ENCODE measurements at places on chromosomes 1 and 21.
A peak's percentile ranks its signal among the peaks of the same experiment; 100 is the strongest.

GRCh38 chr21:35692311-35692710 is 368.0 kb downstream of the SETD4 start:
- no peak for DNase-seq

DNA sequence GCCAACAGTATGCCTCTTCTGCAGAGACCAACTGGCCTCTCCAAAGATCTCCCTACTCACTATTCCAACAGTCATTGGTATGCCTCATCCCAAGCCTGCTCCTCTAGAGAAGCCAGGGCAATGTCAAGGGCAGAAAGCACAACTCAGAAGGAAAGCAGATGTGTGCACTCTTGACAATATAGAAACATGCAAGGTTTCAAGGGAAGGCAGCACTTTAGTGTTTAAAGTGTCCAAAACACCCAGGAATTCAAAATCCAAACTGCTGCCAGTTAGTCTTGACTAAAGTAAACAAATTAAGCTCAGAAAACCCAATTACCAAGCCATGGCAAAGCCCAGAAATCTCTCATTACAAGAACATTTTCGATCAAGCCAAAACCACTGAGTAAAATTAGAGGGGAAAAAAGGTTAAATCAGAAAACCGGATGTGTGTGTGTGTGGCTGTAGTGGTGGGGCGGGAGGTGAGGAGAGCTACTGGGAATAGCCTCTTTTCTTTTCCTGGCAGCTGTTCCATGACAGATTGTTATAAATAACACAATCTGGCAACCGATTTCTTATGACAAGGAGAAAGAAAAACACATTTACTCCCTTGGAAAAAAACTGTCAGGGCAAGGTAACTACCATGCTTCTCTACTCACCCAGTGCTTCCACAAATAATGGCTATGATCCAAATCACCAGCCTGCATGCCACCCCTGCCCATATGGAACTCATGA is 39.2 kb downstream of the EIF2B3 start:
- DNase-seq = peak; percentile 55

- DNase-seq = no peak
Observed at GRCh38 chr1:23354245-23354644, 10.2 kb upstream of the HNRNPR start.

DNA sequence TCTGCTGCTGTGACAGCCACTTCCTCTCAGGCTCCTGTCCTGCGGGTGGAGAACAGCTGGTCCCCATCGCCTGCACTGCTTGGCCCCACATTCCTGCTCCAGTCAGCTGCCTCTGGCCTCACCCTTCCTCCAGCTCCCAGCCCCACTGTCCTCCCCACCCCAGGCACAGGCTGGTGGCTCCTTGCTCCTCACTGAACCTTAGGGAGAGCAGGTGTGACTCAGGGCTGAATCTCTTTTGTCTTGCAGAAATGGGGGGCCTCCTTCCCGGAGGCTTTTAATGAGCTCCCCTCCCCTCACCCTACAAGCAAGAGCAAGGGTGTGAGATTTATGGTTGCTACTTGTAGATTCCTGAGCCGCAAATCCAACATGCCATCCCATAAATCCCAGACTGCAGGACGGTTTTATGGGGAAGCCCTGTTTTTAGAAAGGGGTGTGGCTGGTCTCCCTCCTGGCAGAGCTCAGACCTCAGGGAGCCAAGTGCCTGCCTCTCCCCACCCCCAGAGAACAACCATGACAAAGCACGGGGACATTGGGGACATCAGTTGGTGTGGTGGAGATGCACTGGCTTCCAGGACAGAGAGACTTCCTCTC is 15.2 kb downstream of the CDK18 start:
- DNase-seq = no peak

DNA sequence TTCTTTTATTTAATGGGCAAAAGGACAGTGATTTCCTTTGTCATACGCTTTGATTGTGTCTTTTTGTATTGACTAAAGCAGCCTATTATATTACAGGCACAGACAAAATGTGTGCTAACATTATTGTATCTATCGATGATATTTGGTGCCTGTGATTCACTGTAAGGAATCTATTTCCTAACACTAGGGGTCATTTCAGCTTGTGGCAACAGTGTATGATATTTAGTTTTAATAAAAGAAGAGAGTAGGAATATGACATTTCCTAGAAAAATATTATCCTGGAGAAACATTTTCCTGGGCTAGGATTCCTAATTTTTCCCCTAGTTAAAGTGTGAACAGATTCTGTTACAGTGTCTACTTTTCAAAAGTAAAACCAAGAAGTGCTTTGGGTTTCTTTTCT is 42.8 kb downstream of the TYW3 start:
- DNase-seq = no peak

- no peak for DNase-seq
Observed at GRCh38 chr1:236066828-236067386, 2.0 kb upstream of the NID1 start.

DNA sequence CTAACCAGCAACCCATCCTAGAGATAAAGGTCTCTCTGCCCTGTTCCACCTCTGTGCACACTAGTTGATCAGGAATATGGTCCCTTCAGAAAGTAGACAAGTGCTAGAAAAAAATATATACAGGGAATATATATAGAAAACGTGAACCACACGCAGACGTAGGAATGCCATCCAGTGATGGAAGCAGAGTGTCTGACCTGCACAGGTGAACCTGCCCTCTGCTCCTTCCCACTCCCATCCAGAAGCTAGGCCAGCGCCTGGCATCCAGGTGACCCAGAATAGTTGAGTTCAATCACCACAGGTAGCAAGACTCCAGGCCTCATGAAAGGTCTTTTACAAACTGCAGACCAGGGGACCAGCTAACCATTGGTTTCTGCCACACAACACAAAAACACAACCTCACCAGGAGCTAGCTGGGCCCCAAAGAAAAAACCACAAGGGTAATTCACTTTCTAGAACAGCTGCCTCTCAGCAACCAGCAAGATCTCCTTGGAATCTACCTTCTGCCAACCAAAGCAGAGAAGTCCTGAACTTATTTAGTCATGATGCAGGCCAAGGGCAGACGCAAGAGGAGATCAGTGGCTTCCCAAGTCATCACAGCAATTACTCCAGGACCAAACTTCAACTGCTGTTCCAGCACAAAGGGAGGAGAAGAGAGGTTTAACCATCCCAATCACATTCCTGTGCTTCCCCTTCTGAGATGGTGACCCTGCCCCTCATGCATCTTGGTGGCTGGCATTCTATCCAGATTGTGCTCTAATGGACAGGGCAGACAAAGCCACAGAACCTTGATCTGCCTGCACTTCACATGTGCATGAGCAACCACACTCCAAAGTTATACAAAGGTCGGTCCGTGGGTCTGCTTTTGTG is 53.0 kb downstream of the GPR161 start:
- DNase-seq = no peak

DNA sequence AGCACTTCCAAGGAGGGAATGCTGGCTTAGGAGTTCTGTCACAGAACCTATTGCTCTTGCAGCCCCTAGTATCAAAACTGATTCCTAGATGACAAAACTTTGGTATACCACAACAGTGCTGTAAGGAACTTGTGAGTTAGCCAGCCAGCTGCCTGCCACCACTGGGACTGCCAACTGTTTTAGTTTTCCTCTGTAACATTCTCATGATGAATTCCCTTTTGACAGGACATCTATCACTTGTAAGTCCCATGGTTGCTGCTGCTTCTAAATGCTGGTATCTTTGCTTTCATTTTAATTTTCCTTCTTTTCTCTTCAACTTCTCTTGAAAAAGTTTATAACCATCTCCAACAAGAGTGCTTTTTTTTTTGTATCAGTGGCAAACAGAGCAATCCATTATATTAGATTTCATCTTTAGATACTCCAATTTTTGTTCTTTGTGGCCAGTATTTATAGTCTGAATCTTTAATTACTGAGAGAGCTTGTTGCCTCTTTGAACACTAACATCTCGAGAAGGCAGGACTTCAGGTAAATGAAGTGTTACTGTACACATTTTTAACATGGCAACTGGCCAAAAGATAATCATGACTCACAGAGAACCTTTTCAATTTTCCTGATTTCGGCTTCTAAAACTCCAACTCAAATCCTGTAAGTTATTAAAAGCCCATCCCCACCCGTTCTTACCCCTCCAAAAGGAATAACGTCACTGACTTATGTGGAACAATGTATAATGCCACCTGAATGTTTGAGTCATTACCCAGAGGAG is 19.8 kb downstream of the DBT start:
- no peak for DNase-seq

GRCh38 chr1:7610936-7611335 is 160.2 kb upstream of the VAMP3 start:
- DNase-seq = no peak

All from fibroblast of skin of left quadriceps (primary cell).